Lower lobe of right lung (tissue), 2 donors: ENCODE measurements at places on chromosomes 6 and 20. TPM values are rescaled to one million over a fixed set of nuclear protein-coding genes. Genes with fewer than 3 reads are reported as not detected.
A peak's percentile ranks its signal among the peaks of the same experiment; 100 is the strongest.

DNA sequence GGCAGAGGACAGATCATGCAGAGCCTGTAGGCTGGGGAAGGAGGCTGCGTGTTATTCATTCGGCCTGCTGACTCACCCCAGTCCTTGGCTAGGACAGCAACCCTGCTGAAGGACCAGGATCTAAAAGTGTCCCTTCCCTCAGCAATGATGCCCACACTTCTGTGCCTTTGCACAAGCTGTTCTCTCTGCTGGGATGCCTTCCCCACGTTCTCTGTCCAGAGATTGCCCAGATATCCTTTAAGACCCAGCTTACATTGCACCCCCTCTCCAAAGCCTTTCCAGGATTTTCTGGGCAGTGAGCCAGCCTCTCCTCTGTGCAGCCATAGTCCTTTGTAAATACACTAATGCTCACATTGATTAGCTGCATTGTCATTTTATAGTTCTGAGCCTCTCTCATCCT lies 99.3 kb upstream of the CHD6 start:
- no peak overlapping the region for H3K27ac ChIP-seq
- DNase-seq = no peak
- no peaks in the 10 kb centered on the region for H3K27me3 ChIP-seq
- H3K36me3 ChIP-seq = no peaks in the 10 kb centered on the region
- no peak overlapping the region for H3K4me3 ChIP-seq

- H3K4me3 ChIP-seq = no peak overlapping the region
- no peaks in the 10 kb centered on the region for H3K27me3 ChIP-seq
- no peak overlapping the region for H3K27ac ChIP-seq
- H3K4me1 ChIP-seq = peaks cover 6% of the 10 kb centered on the region
Measured at GRCh38 chr6:34295721-34296120, 46.9 kb upstream of the SMIM29 start.

GRCh38 chr6:81759782-81760181 lies 7.3 kb upstream of the TENT5A start:
- H3K36me3 ChIP-seq = no peaks in the 10 kb centered on the region
- no peak overlapping the region for H3K4me3 ChIP-seq
- H3K27ac ChIP-seq = no peak overlapping the region
- H3K4me1 ChIP-seq = no peaks in the 10 kb centered on the region
- H3K27me3 ChIP-seq = no peaks in the 10 kb centered on the region
- no peak for DNase-seq

GRCh38 chr6:130778946-130779657 lies 48.1 kb upstream of the SMLR1 start:
- H3K4me3 ChIP-seq = no peak overlapping the region
- H3K27ac ChIP-seq = no peak overlapping the region
- no peaks in the 10 kb centered on the region for H3K27me3 ChIP-seq
- no peaks in the 10 kb centered on the region for H3K36me3 ChIP-seq
- no peak for DNase-seq

- H3K4me3 ChIP-seq = no peak overlapping the region
- H3K27ac ChIP-seq = peak overlapping the region; percentile 20
- DNase-seq = no peak
- H3K36me3 ChIP-seq = no peaks in the 10 kb centered on the region
- H3K4me1 ChIP-seq = peaks cover 37% of the 10 kb centered on the region
Measured at GRCh38 chr6:24907919-24908649, 27.7 kb downstream of the RIPOR2 start.

DNA sequence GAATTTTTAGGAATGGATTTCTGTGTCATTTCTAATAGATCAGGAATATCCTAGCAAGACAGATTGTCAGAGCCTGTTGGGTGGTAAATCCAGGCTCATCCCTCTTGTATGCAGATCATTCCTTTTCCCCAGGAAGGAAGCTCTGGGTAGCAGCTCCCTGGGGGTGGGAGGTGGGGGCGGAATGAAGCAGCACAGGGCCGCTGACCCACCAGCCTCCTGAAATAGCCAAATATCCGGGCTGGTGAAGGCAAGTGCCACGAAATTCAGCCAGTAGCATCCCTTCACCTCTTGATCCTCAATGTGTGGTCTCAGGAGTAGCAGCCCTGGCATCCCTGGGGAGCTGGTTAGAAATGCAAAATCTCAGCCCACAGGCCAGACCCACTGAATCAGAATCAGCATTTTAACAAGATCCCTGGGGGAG lies 256.9 kb downstream of the LRFN2 start:
- H3K36me3 ChIP-seq = no peaks in the 10 kb centered on the region
- H3K4me3 ChIP-seq = no peak overlapping the region
- no peak for DNase-seq
- H3K27ac ChIP-seq = no peak overlapping the region

The MUC22 gene
- total RNA-seq = not detected

- no peaks in the 10 kb centered on the region for H3K27me3 ChIP-seq
- H3K27ac ChIP-seq = no peak overlapping the region
- H3K4me1 ChIP-seq = no peaks in the 10 kb centered on the region
- H3K4me3 ChIP-seq = no peak overlapping the region
- H3K36me3 ChIP-seq = peaks cover 25% of the 10 kb centered on the region
Measured at GRCh38 chr6:25583099-25583498, 68.9 kb upstream of the SCGN start.

DNA sequence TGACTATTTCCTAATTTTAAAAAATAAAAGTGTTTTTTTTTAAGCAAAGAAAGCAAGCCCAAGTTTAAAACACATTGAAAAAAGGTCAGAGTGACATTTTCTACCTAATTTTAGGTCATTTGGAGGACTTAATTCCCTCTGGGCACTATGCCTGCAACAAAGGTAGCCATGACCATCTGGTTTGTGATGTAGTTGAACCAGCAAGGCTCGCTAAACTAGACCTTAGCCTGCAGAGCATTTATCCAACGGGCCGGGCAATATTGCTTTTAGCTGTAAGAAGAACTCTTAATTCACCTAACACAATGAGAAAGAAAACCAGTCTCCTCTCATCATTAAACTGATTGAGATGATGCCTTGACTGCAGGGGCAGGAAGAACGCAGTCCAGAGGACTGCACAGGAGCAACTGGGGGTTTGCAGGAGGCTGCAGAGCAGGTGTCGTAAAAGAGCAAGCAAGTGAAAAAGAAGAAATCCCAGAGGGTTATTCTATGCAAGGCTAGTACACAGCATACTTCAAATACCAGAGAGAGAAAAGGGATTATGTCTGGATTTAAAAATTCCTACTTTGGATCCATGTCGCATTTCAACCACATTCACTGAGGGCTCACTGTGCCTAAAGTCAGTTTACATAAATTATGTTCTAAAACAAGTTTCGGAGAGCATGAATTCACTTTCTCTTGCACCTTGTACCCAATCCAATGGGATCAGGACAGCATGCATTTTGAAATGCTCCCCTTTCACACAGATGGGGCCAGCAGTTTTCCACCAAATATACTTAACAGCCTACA lies 12.8 kb downstream of the TRAF3IP2 start:
- peaks cover 4% of the 10 kb centered on the region for H3K36me3 ChIP-seq
- H3K4me3 ChIP-seq = no peak overlapping the region
- H3K27ac ChIP-seq = peak overlapping the region; percentile 18
- no peaks in the 10 kb centered on the region for H3K27me3 ChIP-seq
- no peak for DNase-seq
- H3K4me1 ChIP-seq = peaks cover 64% of the 10 kb centered on the region

DNA sequence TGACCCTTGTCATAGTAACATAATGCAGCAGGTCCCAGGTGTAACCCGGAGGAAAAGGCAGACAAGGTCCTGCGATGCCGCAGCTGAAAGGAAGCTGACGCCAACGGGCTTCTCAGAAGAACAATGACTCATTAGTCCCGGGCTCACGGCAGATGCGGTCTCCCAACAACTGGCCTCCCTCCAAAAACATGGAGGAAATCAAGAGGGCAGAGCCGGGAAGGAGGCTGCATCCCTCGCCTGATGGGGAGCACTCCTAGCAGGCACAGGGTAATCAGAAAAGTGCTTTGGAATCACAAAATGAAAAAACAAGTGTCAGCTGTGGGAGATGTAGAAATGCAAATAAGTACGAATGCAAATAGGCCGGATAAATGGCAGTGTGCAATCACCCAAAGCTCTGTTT lies 165.2 kb upstream of the AGPAT4 start:
- no peak for DNase-seq
- no peaks in the 10 kb centered on the region for H3K36me3 ChIP-seq
- peaks cover 1% of the 10 kb centered on the region for H3K4me1 ChIP-seq
- no peak overlapping the region for H3K27ac ChIP-seq
- H3K27me3 ChIP-seq = no peaks in the 10 kb centered on the region
- no peak overlapping the region for H3K4me3 ChIP-seq

GRCh38 chr6:34986845-34987246 lies 97.8 kb downstream of the ANKS1A start:
- H3K4me3 ChIP-seq = no peak overlapping the region
- H3K27ac ChIP-seq = peak overlapping the region; percentile 37
- H3K4me1 ChIP-seq = peaks cover 17% of the 10 kb centered on the region

The FAM83C gene
- total RNA-seq = not detected

DNA sequence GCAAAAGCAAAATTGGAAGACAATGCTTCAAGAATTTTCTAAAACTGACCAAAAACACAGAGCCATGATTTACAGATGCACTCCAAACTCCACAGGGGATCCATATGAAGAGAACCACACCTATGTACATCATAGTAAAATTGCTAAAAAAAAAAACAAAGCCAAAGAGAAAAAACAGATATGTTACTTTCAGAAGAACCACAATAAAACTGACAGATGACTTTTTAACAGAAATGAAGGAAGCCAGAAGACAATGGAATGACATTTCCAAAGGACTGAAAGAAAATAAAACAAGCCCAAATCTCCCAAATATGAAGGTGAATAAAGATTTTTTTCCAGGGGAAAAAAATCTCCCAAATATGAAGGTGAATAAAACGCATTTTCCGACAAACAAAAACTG lies 17.5 kb downstream of the TRERF1 start:
- no peaks in the 10 kb centered on the region for H3K27me3 ChIP-seq
- H3K27ac ChIP-seq = no peak overlapping the region
- H3K36me3 ChIP-seq = no peaks in the 10 kb centered on the region
- H3K4me1 ChIP-seq = peaks cover 6% of the 10 kb centered on the region

The ANKRD66 gene
- total RNA-seq = 4.0 TPM

The LIN28B gene
- total RNA-seq = not detected

DNA sequence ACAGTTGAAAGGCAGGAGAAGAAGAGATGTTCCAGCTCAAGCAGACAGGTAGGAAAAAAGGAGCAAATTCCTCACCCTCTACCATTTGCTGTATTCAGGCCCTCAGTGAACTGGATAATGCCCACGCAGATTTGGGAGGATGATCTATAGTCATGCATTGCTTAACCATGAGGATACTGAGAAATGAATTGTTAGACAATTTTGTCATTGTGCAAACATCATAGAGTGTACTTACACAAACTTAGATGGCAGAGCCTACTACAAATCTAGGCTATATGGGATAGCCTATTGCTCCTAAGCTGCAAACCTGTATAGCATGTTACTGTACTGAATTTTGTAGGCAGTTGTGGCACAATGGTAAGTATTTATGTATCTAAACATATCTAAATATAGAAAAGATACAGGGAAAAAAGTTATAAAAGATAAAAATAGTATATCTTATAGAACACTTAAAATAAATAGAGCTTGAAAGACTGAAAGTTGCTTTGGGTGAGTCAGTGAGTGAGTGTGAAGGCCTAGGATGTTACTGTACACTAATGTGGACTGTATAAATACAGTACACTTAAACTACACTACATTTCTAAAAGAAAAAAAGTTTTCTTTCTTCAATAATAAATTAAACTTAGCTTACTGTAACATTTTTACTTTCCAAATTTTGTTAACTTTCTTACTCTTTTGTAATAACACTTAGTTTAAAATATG lies 672.3 kb downstream of the UTRN start:
- no peaks in the 10 kb centered on the region for H3K27me3 ChIP-seq
- no peaks in the 10 kb centered on the region for H3K4me1 ChIP-seq
- no peak overlapping the region for H3K27ac ChIP-seq
- DNase-seq = no peak
- H3K4me3 ChIP-seq = no peak overlapping the region
- H3K36me3 ChIP-seq = no peaks in the 10 kb centered on the region

GRCh38 chr6:116793224-116793623 lies 27.7 kb upstream of the FAM162B start:
- no peak overlapping the region for H3K4me3 ChIP-seq
- no peaks in the 10 kb centered on the region for H3K4me1 ChIP-seq

The TMEM244 gene
- not detected for total RNA-seq

DNA sequence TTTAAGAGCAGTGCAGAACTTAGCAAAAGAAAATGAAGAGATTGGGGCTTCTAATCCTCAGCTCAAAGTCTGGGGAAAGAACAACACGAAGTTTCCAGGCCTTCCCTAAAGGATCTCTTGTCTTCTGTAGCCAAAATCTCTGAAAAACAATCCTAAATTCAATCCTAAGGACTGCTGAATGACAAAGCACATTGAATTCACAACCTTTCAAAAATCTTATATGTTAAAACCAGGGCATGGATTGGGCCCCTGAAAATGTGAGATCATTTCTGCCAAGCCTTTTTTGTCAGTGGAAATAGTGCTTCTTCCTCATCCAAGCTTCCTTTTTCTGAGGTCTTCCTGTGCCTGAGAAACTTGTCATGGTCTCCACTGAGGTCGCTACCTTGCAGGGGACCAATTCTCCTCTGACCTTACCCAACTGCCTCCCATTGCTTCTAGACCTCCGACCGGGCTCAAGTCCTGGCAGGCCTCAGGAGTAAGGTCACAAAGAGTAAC lies 126.2 kb upstream of the ARID1B start:
- no peak for DNase-seq
- H3K4me1 ChIP-seq = peaks cover 8% of the 10 kb centered on the region
- H3K27ac ChIP-seq = no peak overlapping the region
- H3K36me3 ChIP-seq = no peaks in the 10 kb centered on the region
- H3K27me3 ChIP-seq = no peaks in the 10 kb centered on the region

GRCh38 chr6:168666170-168666569 lies 225.2 kb downstream of the SMOC2 start:
- no peak overlapping the region for H3K4me3 ChIP-seq
- no peak overlapping the region for H3K27ac ChIP-seq
- no peak for DNase-seq
- no peaks in the 10 kb centered on the region for H3K27me3 ChIP-seq

- no peak overlapping the region for H3K27ac ChIP-seq
- H3K4me1 ChIP-seq = no peaks in the 10 kb centered on the region
- no peak for DNase-seq
Measured at GRCh38 chr6:99478483-99478882, 36.7 kb downstream of the USP45 start.

DNA sequence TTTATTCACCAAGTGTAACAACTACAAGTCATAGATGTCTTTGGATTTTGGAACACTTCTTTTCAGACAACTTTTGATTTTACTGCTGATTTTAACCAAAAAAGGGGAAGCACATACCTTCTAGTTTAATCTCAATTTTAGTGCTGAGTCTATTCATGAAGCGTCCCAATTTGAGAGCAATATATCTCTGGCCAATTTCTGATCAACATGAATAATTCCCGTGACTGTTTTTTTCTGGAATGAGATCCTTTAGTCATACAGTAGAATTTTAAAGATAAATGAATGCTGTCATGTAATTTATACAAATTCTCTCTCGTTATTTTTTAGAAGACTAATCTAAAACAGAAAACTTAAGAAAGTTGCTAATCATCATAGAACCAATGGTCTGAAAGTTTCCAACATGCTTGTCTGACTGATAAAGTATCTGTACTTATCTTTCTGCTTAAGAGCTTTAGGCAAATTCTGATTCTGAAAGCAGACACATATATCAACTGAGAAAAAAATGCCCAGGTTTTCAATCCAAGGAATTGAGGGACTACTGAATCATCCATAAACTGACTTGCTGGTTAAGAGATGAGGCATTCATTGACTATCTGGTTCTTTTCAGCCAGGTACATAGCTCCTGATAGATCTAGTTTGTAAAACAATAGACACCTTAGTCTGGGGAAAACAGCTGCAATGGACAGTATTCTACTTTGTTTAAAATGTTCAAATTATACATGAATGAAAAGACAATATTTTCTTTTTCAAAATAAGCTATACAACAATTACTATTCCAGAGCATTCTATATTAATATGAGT lies 657.5 kb downstream of the RFPL4B start:
- no peaks in the 10 kb centered on the region for H3K27me3 ChIP-seq
- no peaks in the 10 kb centered on the region for H3K4me1 ChIP-seq
- DNase-seq = no peak
- no peak overlapping the region for H3K27ac ChIP-seq
- H3K4me3 ChIP-seq = no peak overlapping the region
